ENCODE measurements at places on chromosomes 5 and 9.

DNA sequence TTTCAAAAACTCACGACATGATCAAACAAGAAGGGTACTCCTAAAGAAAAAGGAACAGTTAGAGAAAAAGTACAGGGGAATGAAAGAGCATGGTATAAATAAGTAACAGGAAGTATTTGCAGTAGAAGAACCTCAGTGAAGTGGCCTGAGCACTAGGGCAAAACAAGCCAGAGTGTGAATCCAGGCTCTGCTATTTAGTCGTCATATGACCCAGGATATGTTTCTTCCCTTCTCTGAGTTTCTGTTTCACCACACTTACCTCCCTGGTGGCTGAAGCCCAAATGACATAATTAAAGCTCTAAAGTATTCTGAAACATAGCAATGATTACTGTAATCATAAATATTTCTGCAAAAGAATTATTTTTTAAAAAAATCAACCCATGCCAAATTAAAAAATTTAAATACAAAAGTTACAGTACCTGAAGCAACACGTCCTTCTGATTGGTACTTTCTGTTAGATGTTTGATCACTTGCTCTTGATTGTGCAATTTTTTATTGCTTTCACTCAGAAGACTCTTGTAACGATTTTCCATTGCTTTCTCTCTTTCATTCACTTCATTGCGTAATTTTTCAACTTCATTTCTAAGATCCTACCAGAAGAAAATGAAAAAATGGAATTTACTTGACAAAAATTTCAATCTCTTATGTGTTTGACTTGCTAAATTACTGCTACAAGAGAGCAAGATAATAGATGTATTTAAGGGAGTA is 88.9 kb downstream of the CDK5RAP2 start:
- DNase-seq = no peak

DNA sequence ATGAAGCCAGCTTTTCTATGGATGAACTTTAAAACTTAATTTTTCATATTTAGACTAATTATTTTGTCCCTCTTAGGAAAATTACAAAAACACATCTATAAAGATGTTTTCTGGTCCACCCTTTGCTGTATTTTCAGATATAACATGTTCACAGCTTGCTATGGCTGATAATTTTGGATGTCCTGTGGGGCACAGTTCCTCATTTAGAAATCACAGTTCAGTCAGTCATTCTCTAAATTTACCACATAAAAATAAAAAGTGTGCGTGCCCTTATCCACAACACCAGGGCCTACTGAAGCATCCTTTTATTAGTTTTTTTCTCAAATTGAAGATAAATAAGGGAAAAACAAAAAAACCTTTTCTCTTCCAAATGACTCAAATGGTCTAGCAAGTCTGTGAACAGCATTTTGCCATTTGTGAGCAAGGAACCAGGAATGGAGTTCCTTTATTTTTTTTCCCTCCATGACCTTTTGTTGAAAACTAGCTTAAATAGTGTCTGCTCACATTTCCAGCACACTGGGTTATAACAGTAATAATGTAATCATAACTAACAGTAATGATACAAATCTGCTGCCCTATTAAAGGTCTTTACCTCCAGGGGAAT is 87.1 kb downstream of the CEMIP2 start:
- no peak for DNase-seq

DNA sequence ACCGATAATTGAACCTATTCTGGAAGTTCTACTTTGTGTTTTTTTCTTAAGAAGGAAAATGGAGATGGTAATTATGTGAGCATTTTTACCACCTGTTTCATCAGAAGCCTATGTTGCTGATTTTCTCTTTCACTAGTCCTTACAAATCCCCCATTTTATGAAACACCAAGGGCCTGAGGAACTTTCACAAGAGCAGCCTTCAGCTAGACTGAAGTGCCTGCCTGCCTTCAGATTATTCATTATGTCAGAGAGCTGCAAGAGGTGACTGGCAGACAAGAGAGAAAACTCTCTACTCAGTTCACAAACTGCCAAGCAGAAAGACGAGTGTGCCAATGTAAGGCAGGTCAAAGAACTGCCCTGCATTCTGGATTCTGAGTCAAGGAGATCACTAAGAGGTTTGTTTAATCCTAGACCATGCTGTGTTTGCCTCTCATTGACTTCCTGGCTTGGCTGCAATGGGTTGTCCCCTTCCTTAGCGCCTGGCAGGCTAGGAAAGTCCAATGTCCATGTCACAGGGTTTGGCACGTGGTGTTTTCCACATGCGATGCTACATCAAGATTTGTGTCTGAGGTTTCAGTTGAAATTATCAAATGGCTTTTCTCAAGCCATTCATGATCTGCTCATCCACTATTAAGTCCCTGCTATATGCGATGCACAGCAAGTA is 143.3 kb downstream of the CDC42SE2 start:
- no peak for DNase-seq

GRCh38 chr5:172648013-172648381 is 6.9 kb downstream of the NEURL1B start:
- DNase-seq = no peak

- no peak for DNase-seq
Measured at GRCh38 chr9:69746859-69747560, 12.8 kb downstream of the PTAR1 start.

- no peak for DNase-seq
Measured at GRCh38 chr5:6365977-6366590, 12.3 kb downstream of the MED10 start.

DNA sequence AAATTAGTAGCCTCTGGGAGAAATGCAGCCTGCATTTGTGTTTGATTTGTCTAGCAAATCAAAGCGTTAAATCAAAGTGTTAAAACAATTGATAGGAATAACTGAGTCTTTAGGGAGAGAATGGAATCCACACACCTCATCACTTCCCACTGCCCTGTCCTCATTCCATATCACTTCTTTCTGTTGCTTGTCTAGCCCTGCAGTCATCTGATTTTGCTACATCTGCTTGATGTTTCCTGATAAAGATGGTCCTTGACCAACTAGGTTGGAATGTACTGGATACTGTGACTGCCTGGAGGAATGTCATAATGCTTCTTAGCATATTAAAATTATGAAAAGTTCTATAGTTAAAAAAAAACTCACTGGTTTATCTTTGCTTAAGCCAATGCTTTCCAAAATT is 119.9 kb downstream of the DOCK2 start:
- no peak for DNase-seq

DNA sequence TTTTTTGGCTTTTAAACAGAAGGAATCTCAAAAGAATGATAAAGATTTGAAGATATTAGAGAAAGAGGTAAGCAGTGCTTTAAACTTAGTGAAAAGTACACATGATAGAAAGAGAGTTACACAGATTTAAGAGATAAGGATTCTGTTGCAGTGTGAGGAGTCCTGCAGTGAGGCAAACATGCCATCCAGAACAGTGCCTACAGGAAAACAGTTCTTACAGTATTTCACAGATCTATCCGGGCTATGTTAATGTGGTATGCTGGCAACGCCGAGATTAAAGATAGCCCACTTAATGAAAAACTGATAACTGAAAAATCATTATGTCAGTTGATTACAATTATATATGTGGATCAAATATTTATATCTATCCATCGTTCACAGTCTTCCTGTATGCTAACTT is 7.2 kb downstream of the HMMR start:
- DNase-seq = no peak

GRCh38 chr5:132066871-132067270 is 6.4 kb downstream of the IL3 start:
- DNase-seq = no peak

DNA sequence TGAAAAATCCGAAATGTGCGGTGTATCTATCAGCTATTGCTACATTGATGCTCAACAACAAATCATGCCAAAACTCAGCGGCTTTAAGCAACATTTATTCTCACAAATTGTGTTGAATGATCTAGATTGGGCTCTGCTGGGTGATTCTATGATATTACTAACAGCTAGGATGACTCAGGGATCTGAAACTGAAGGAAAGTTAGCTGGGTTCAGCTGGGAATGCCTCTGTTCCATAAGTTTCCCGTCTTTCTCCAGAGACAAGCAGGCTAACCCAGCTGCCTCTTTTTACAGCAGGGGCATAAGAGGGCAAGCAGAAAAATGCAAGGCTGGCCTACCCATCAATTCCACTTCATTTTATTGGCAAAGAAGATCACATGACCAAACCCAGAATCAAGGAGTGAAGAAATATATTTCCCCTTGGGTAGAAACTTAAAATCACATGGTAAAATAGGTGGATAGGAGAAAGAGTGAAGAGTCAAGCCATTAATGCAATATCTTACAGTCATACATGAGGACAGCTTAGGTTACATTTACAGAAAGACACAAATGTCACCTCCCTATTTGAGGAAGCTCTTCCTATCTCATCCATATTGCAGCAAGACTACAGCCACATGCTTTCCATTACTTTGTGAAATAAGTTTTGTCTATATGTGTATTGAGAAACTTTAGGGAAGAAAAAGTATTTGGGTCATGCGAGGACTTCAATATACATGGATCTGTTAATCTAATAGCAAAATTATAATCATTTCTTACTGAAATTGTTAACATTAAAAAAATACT is 30.8 kb downstream of the IL7R start:
- DNase-seq = no peak

- no peak for DNase-seq
Measured at GRCh38 chr9:18275313-18275990, 198.5 kb upstream of the ADAMTSL1 start.

GRCh38 chr5:38758774-38759600 is 86.8 kb upstream of the OSMR start:
- no peak for DNase-seq

DNA sequence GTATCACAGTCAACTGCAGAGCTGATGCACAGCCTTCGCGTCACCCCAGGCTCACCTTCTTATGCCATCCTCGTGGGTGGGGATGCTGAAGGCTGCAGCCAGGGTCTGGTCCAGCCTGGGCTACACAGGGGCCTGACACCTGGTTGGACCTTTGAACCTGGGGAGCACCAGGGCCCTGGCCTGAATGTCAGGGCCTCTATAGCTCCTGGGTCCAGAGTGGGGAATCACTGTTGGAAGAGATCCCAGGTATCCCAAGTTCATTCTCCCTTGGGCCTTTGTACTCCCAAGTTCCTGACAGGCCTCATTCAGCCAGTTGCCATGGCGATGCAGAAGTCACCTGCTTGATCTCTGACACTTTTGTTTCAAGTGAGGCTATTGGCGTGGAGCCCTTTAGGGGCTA is 43.8 kb downstream of the ZNF618 start:
- DNase-seq = no peak

- DNase-seq = no peak
Measured at GRCh38 chr5:178114325-178115135, 1.2 kb downstream of the N4BP3 start.

- no peak for DNase-seq
Measured at GRCh38 chr5:110872963-110873362, 134.2 kb downstream of the SLC25A46 start.

GRCh38 chr5:65663804-65664521 is 39.1 kb downstream of the SHLD3 start:
- DNase-seq = no peak

DNA sequence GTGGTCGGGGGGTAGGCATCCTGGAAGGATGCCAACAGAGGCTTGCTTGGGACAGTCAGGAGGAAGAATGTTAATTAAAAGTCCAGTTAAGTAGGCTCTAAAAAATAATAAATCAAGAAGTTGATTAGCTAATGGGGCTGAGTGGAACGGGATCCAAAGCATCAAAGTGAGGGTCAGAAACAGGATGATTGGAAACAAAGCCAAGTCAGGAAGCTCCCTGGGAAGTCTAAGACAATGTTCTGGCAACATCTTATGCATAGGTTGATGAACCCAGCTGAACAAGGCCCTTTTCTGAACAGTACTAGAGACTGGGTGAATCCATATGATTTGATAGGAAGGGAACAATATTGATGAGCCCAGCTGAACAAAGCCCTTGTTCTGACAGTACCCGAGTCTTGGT is 50.2 kb upstream of the STARD4 start:
- no peak for DNase-seq

DNA sequence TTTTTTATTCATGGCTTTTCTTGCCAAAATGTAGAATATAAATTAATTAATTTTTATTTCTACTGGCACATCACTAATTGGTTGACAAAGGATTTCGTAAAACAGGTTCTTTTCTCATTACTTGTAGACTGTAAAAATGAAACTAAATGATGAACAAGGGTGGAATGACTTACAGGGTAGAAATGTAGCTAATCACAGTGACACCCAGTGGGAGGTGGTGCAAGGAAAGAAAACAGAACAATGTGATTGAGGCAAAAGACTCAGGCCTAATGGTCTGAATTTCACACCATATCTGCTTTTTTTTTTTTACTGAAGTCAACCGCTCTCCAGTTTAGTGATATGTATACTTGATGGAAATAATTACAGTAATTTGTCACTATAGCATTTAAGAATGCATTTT is 28.9 kb downstream of the GABRG2 start:
- DNase-seq = no peak

DNA sequence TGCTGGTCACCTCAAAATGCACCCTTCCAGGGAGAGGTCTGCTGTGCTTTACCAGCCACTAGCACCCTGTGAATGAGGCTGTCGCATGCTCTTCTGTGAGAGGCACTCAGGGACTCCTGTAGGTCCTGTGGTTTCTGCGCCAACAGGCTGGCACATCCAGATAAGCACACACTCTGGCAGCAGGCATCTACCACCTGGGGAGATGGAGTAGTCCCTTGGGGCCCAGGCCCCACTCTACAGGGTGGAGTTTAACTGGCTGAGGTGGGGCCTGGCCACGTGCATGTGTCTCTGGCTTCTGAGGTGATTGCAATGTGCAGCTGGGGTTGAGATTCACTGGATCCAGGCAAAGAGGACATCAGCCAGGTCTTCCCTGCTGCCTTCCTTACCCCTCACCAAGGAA is 32.3 kb downstream of the TMEM174 start:
- DNase-seq = no peak

DNA sequence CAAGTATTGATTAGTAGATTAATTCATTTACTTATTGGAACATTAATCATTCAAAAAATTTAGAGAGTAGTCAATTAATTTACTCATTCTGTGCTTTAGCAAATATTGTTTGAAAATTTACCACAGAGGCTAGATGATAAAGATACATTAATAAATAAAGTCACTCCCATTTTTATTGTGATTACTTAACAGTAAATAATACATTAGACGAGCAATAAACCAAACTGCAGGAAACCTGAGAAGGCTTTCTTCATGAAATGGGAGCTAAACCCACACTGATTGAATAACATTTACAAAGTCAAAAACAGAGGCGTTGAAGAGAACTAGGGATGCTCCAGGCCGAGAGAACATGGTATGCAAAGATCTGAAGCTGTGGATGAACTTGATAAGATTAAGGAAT is 38.8 kb upstream of the PRDM9 start:
- DNase-seq = no peak

DNA sequence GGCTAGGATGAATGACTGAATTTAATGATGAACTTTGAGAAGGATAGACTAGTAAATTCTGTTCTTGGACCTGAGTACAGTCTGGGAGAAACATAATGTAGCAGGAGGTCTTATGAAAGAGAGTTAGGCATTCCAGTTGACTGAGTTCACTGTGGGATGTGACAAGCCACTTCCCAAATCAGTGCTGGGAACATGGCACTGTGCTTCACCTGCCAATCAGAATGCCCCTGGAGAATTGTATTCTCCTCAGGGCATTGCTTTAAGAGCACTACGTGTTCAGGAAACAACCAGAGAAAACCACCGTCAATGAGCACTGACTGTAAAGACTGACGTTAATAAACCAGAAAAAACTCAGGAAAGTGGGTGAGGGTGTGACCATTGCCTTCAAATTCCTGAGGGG is 1.2 kb downstream of the CCDC107 start:
- DNase-seq = no peak
